Activated naive CD4-positive, alpha-beta T cell treated with Interleukin-2 at 50 U/mL for 16 hours (primary cell): ENCODE measurements at places on chromosomes 2 and 18.

- no peak for DNase-seq
Observed at GRCh38 chr2:141200191-141200590, 930.6 kb downstream of the LRP1B start.

- DNase-seq, result no peak
Observed at GRCh38 chr2:102606353-102606752, 13.0 kb upstream of the SLC9A2 start.

GRCh38 chr18:63831080-63831788 is 56.0 kb downstream of the SERPINB7 start:
- DNase-seq, result no peak

DNA sequence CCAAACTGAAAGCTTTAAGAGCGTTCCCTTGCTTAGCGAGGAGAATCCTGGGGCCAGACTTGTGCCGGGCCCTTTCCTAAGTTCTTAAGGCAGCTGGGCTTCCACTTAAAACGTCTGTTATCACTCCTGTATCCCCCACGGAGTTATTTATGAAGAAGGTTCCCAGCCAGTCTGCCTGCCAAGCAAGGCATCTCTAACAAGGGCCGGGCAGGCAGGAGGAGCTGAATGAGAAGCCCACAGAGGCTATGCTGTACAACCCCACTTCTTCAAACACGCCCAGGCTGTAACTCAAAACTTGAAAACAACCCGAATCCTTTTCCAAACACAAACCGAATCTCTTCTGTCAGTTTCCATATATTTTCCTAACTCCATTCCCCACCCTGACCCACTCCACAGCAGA is 39.0 kb upstream of the ZFP36L2 start:
- DNase-seq, result no peak

DNA sequence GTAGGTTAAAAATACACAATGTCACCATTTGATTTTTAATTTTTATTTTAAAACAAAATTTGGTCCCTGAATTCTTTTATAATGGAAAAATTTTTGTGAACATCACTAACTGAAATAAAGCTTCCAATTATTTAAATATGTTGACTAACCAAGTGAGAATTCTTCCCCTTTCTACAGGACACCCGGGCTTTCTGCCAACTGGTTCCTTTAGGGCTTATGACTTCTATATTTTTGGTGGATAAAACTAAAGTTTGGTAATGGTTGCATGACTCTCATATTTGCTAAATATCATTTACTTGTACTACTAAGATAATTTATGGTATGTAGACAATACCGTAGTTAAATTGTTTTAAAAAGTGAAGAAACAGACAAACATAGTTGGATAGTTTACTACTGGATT is 291.0 kb upstream of the DOK6 start:
- DNase-seq, result no peak
